ENCODE measurements at places on chromosomes 3 and 15.

DNA sequence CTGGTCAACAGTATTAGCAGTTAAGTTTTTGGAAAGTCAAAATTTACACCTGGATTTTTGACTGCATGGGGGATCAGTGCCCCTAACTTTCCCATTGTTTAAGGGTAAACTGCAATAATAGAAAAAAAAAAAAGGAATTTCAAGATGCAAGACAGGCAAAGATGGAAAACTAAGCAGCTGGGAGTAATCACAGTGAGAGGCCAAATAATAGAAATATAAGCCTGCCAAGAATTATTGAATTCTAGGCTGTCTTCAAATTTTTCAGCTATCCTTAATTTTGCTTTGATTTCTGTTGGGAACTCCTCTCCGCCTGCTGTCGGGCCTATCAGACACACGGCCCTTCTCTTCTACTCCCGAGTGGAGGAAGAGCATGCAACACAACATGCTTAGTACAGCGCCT is 215.5 kb upstream of the LMCD1 start:
- DNase-seq: no peak

DNA sequence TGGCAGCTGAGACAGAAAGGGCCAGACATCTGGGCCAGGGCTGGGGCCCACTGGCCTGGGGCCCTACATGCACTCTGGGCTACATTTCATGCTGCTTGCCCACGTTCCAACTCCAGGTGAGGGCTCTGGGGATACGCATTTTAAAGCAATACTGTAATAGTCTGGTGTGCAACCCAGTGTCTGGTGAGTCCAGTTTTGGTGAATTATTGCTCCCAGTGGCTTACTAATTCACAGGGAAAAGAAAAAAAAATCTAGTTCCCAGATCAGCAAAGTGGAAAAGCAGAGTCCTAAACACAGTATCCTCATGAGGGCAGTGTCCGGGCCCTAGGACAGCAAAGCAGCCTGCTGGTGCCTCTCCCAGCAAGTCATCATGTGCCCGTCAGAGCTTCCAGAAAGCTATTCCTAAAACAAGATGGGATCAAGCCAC is 82.4 kb downstream of the CCNL1 start:
- DNase-seq: no peak

DNA sequence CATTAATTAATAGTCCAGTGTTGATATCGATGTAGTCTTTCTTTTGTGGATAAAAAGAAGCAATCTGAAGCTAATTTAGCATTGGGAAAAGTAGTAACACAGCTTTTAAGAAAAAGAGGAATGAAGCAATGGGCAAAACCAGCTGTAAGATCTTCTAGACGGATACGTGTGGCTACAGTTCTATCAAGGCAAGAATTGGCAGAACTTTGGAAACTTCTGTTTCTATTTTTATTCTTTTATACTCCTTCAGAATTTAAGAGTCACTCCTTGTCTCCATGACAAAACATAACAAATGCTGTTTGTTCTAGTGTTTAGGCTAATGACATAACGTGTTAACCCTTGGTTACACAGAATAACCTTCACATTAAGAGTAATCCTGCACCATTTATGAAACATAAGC is 289.2 kb downstream of the ROBO2 start:
- DNase-seq: no peak

GRCh38 chr15:22878103-22878502 is 39.6 kb downstream of the NIPA2 start:
- DNase-seq: no peak
